Smooth muscle cell of trachea (primary cell): ENCODE measurements at places on chromosomes 7 and 10. TPM values are rescaled to one million over a fixed set of nuclear protein-coding genes. Genes with fewer than 3 reads are reported as not detected.

Gene CTAGE4
- total RNA-seq, result 1.3 and 2.0 TPM in 2 replicates

Gene MBLAC1
- 2.5 and 3.6 TPM in 2 replicates for total RNA-seq

Gene MUC12
- total RNA-seq, result 0.50 and 0.87 TPM in 2 replicates

Gene SFRP4
- 1.7 and 8.1 TPM in 2 replicates for total RNA-seq

Gene PNLIP
- not detected in 2 replicates for total RNA-seq

Gene KNDC1
- total RNA-seq, result 0.73 and 2.3 TPM in 2 replicates

Gene MRC1
- total RNA-seq, result under 0.01 TPM in 1 of 2 replicates, not detected in the other

Gene ZMIZ2
- total RNA-seq, result 11.2 and 13.5 TPM in 2 replicates

Gene HSPA12A
- total RNA-seq, result 9.0 and 11.4 TPM in 2 replicates

Gene ABCB4
- 4.6 and 4.8 TPM in 2 replicates for total RNA-seq

Gene HABP2
- not detected in 2 replicates for total RNA-seq

Gene ITGB1
- total RNA-seq, result 2,990 and 3,248 TPM in 2 replicates

Gene AGR3
- not detected in 2 replicates for total RNA-seq

Gene CYP3A5
- 0.17 and 0.44 TPM in 2 replicates for total RNA-seq

Gene EDRF1
- 21.0 and 27.9 TPM in 2 replicates for total RNA-seq

Gene WNT8B
- total RNA-seq, result not detected in 2 replicates

Gene HOXA3
- 2.6 and 3.0 TPM in 2 replicates for total RNA-seq

Gene GAD2
- not detected in 2 replicates for total RNA-seq

Gene KCND2
- 1.2 and 7.3 TPM in 2 replicates for total RNA-seq

Gene MOGAT3
- not detected in 2 replicates for total RNA-seq

Gene KIN
- total RNA-seq, result 5.5 and 6.7 TPM in 2 replicates

Gene FRMD4A
- 14.1 and 15.9 TPM in 2 replicates for total RNA-seq

Gene SUGCT
- 8.9 and 12.6 TPM in 2 replicates for total RNA-seq

Gene RADIL
- 1.2 and 1.3 TPM in 2 replicates for total RNA-seq

Gene WASHC2A
- total RNA-seq, result 65.5 and 86.0 TPM in 2 replicates

Gene SPDYE2
- not detected in 2 replicates for total RNA-seq

Gene LIPF
- 0.29 TPM in 1 of 2 replicates, not detected in the other for total RNA-seq

Gene UROS
- 65.8 and 80.7 TPM in 2 replicates for total RNA-seq

Gene GBX1
- total RNA-seq, result not detected in 2 replicates

Gene TMEM196
- not detected in 2 replicates for total RNA-seq

Gene SLC26A3
- not detected in 2 replicates for total RNA-seq

Gene BAIAP2L1
- 1.3 and 4.1 TPM in 2 replicates for total RNA-seq

Gene AGMO
- under 0.01 and 1.0 TPM in 2 replicates for total RNA-seq

Gene HYCC1
- total RNA-seq, result 107 and 163 TPM in 2 replicates

Gene WDR37
- 14.6 and 16.6 TPM in 2 replicates for total RNA-seq

Gene CDK1
- 2.5 and 52.1 TPM in 2 replicates for total RNA-seq

Gene AHCYL2
- total RNA-seq, result 14.7 and 14.9 TPM in 2 replicates

Gene WASHC2C
- 62.0 and 62.4 TPM in 2 replicates for total RNA-seq

Gene TUBAL3
- total RNA-seq, result not detected in 2 replicates

Gene HECW1
- total RNA-seq, result 4.9 and 11.9 TPM in 2 replicates

Gene INSIG1
- total RNA-seq, result 185 and 356 TPM in 2 replicates

Gene TRIM50
- not detected in 2 replicates for total RNA-seq

Gene VENTX
- total RNA-seq, result under 0.01 TPM in 1 of 2 replicates, not detected in the other

Gene CCL24
- total RNA-seq, result not detected in 2 replicates

Gene SPACDR
- 0.73 and 2.6 TPM in 2 replicates for total RNA-seq

Gene BLNK
- total RNA-seq, result 0.17 TPM in 1 of 2 replicates, not detected in the other

Gene CASTOR2
- 13.5 and 27.6 TPM in 2 replicates for total RNA-seq

Gene BICC1
- 72.9 and 102 TPM in 2 replicates for total RNA-seq

Gene NEUROD6
- total RNA-seq, result not detected in 2 replicates
